ENCODE measurements at places on chromosomes 5 and 9.

GRCh38 chr5:173328844-173329490 lies 753 bp upstream of the STC2 start:
- DNase-seq: no peak

DNA sequence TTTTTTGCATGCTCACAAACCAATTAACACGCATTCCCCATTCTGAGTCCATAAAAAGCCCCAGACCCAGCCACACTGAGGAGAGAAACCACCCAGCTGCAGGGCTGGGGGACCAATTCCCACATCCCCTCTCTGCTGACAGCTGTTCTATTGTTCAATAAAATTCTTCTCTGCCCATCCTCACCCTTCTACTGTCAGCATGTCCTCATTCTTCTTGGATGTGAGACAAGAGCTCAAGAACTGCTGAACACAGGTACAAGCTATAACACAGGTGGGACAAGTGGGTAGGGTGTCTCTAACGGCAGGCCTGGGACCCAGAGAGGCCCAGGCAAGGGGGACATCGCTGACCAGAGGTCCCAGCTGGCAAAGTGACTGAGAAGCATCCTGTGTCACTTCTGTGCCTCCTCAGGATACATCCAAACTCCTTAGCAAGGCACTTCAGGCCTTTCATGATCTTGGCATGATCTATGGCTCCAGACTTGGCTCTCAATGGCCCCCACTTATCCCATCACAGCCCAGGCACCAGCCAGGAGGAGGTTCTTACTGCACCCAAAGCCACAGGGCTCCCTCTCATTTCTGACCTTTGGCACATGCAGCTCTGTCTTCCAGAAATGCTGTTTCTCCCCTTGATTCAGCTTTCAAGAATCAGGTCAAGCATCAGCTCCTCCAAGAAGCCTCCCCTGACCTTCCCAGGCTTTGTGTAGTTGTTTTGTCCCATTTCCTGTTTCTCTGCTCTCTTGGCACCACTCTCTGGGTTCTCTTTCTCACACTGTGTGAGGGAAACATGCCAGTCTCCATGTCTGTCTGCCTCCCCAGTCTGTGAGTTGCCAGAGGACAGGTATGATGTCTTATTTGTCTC lies 7.3 kb upstream of the ALDH1B1 start:
- no peak for DNase-seq

- DNase-seq: no peak
Observed at GRCh38 chr9:137083394-137084004, 3.3 kb upstream of the MAN1B1 start.

DNA sequence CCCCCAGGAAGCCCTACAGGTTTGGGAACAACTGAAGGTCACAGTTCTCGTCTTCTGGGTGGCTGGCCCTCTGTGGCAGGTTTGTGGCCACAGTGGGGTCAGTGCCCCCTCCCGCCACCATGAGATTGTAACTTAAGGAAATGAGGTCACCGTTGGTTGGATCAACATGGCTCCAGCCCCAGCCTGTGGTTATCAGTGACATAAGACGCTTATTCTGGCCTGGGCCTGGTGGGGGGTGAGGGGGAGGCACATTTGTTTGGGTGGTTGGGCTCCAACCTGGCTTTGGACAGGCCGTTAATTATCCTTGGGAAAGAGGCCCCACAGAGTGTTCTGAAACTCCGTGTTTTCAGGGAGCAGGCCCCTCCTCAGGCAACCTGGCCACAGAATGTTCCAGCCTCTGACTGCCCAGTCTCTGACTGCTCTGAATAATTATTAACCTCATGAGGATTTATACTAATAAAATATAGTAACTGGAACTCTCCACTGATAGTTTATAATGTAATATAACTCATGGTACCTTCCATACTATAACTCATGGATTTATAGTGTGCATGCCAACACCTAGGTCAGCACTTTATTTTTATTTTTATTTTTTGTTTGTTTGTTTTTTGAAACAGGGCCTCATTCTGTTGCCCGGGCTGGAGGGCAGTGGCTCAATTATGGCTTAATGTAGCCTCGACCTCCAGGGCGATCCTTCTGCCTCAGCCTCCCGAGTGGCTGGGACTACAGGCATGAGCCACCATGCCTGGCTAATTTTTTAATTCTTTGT lies 58.0 kb upstream of the RPL26L1 start:
- DNase-seq: peak; percentile 66

DNA sequence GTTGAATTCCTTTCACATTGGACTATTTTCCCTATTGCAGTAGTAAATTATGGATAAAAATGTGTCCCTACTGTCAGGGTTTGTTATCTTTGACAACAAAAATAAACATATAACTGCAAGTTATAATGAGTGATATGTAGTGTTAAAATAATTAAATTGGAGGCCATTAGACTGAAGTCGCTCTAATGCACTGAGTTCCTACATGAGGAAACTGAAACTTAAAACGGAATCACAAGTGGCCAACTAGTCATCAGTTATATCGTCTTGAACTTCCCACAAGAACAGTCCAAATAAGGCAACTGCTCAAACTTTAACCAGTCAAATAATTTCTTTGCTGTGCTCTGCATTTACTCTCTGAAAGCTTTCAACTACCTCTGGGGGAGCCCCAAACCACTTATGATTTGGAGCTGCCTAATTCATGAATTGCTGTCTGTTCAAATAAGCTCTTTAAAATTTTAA lies 2.1 kb upstream of the IFT74 start:
- no peak for DNase-seq

DNA sequence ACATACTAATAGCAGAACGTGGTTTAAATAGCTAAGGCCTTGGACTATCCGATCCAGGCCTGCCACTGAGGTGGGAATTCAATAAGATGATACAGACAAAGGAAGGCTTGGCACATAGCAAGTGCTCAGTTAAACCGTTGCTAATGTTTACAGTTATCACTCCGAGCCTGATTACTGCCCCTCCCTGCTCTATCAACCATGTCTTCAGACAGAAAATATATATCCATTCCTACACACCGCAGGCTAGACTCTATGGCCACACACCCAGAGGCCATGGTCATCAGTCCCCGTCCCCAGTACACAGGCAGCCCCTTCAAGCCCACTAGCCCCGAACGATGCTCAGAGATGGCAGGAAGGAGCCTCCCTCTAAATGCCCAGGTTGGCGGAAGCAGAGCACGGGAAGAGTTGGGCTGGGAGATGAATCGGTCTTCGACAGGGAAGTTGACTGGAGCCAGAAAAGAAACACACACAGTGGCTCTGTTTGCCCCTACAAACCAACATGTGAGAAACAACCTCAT lies 49.7 kb upstream of the STXBP1 start:
- no peak for DNase-seq

- DNase-seq: no peak
Observed at GRCh38 chr9:90421786-90422185, 220.8 kb downstream of the DIRAS2 start.

GRCh38 chr9:106560540-106560939 lies 302.4 kb upstream of the ZNF462 start:
- DNase-seq: no peak

DNA sequence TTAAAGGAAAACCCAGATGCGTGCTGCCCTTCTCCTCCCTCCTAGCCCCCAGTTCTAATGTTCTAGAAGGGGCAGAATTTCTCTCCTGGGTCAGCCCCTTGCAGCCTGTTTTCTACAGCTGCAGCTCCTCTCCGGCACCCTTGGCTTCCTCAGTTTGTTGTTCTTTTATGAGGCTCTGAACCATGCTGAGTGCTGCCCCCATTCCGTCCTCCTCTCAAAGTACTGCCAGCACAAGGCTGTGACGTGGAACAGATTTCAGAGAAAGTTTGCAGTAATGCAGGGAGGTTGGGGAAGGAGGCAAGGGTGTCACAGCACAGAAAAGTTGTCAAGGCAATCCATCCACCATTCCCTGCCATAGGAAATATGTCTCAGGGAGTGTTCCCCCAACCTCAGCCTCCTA lies 63.3 kb downstream of the RGS3 start:
- no peak for DNase-seq

DNA sequence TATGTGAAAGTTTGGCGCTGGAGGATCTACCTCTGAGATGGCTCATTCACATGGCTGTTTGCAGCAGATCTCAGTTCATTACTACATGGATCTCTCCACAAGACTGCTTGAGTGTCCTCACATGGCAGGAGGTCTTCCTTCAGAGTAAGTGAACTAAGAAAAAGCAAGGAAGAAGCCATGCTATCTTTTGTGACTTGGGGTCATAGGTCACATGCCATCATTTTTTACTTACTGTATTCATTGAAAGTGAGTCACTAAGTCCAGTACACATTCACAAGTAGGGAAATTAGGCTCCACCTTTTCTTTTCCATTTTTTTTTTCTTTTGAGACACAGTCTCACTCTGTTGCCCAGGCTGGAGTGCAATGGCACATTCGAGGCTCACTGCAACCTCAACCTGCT lies 8.7 kb upstream of the CDKN2AIPNL start:
- DNase-seq: no peak

DNA sequence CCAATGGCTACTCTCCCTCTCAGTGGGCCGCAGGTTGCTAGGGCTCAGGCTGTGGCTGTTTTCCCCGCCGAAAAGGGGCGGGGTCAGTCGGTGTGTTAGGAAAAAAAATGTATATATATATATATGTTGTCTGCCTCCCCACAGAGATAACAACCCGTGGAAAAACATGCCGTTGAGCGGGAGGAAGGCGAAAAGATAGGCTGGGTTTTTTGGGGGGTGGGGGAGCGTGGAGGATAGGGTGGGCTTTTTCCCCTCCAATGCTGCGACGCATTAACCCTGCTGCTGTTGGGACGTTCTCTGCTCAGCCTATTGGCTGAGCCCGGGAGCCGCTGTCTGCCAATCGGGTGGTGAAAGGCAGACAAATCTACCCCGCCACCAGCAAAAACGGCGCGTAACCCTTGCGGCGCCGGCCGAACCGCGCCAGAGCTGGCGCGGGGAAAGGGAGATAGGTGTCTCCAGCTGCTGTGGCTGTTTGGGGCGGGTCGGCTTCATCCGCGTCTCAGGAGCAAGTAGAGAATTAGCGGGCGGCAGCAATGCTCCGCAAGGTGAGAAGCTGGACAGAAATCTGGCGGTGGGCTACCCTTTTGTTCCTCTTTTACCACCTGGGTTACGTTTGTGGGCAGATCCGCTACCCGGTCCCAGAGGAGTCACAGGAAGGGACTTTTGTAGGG lies at the start of gene PCDHGC4:
TSS of gene PCDHGC4 (plus strand) at position 390 of the 671 bp plus-strand sequence. CDS start at position 534, 144 bp downstream.
- DNase-seq: peak; percentile 11

- no peak for DNase-seq
Observed at GRCh38 chr9:35716230-35716629, 15.8 kb downstream of the TLN1 start.

- DNase-seq: no peak
Observed at GRCh38 chr9:91659529-91660495, 236.2 kb upstream of the NFIL3 start.

DNA sequence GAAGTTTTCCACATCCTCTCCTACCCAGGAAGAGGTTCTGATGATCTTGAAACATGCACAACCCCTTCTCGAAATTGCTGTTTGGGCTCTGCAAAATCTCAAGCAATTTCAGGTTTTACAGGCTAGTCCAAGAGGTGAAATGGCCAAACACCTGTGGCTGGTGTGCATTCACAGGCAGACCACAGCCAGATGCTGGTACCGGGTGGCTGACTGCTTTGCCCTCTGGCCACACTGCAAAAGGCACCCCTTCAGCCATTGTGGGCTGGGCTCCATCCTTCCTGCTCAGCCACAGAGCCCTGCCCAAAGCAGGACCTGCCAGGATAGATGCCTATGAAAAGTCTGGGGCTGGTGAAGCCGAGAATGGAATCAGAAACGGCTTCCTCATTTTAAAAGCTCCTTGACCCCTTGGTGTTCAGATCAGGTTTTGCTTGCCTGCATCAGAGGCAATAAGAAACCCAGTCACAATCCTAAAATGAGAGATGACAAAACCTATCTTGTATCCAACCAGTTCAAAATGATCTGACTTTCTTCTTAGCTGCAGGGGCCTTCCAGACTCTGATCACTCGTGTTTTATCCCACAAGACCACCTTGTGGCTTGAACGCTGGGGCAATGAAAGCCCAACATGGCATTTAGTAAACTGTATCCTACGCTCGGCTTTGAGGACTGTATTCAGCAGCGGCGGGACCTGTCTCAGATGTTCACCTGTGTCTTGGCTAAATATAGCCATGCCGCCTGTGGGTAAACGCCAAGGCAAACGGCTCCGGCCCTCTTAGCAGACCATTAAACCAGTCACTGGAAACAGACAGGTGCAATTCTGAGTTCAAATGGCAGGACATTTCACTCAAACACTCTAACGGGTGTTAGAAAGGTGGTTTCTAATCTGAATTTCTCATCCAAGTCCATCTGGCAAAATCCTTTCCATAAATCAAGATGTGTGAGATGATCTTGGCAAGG lies 49.6 kb downstream of the EPB41L4B start:
- DNase-seq: no peak
